ENCODE measurements at places on chromosomes 4 and X.

- no peak for DNase-seq
Measured at GRCh38 chr4:11079171-11079570, 349.5 kb downstream of the HS3ST1 start.

- DNase-seq: no peak
Measured at GRCh38 chr4:149223659-149224058, 592.0 kb downstream of the IQCM start.

- DNase-seq: no peak
Measured at GRCh38 chr4:156053174-156053573, 99.5 kb upstream of the CTSO start.

- DNase-seq: no peak
Measured at GRCh38 chr4:185709802-185710486, 102.0 kb downstream of the SORBS2 start.

- peak; percentile 7 for DNase-seq
Measured at GRCh38 chr4:40736910-40737309, 12.8 kb upstream of the NSUN7 start.

DNA sequence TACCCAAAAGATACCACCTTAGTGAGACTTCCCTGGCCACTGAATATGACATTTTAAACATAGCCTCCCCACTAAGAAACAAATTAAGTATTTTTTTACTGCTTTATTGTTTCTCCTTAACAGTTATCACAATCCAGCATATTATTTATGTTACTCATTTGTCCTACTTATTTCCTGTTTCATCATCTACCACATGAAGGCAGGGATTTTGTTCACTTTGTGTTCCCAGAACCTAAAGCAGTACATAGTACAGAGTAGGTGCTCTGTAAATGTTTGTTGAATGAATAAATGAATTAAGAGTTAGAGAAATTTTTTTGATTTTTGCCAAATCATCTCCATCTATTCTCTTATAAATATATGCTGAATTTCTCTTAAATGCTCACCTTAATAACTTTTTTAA, 318.4 kb upstream of the GIMD1 start:
- DNase-seq: no peak

GRCh38 chr4:112752061-112752460, 115.1 kb downstream of the LARP7 start:
- no peak for DNase-seq

DNA sequence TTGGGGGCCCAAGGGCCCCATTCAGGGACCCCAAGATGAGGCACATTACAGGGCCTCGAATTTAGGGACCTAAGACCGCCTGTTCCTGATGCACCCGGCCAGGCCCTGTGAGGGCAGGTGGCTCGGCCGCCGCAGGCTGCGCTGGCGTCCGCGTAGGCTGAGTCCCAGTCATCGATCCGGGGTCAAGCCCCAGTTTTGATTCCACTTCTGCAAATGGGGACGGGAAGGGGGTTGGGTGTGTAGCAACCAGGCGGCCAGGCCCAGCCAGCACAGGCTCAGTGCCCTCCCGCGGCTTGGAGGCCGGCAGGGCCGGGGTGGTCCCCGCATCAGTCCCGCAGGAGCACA, 327 bp downstream of the PNPLA4 start:
- DNase-seq: no peak

- no peak for DNase-seq
Measured at GRCh38 chr4:180054291-180054690, 2188.9 kb upstream of the TENM3 start.

DNA sequence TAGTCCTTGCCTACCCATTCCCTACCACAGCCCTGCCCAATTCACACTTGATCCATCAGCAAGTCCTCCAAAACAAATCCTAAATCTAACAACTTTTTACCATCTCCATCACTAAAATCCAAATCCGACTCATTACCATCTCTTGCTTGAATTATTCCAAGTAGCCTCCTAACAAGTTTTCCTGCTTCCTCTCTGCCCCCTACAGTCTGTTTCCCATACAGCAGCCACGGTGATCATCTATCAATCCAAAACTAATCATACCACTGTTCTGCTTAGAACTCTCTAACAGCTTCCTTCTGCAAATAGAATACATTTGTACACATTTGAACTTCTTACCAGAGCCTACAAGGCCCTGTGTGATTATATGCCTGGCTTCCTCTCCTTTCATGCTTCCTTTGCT, 133.0 kb downstream of the SHROOM4 start:
- DNase-seq: no peak

DNA sequence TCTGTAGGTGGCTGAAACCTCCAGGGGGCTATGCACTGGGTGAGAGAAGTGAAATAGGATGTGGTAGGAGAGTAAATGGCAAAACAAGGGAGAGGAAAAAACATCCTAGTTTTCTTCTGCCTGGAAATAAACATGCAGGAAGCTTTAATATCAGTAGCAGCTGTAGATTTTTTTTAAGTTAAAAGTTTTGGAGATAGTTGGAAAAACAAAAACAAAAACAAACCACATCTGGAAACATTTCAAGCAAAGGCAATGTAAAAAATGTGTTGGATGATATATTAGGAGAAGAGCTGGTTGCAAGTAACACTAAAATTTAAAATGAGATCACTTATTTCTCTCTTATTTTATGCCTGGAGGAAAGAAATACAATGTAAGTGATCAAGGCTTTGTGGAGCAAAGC, 388.0 kb downstream of the SPRY1 start:
- DNase-seq: no peak

GRCh38 chr4:88976775-88977035, 80.3 kb downstream of the FAM13A start:
- DNase-seq: no peak

DNA sequence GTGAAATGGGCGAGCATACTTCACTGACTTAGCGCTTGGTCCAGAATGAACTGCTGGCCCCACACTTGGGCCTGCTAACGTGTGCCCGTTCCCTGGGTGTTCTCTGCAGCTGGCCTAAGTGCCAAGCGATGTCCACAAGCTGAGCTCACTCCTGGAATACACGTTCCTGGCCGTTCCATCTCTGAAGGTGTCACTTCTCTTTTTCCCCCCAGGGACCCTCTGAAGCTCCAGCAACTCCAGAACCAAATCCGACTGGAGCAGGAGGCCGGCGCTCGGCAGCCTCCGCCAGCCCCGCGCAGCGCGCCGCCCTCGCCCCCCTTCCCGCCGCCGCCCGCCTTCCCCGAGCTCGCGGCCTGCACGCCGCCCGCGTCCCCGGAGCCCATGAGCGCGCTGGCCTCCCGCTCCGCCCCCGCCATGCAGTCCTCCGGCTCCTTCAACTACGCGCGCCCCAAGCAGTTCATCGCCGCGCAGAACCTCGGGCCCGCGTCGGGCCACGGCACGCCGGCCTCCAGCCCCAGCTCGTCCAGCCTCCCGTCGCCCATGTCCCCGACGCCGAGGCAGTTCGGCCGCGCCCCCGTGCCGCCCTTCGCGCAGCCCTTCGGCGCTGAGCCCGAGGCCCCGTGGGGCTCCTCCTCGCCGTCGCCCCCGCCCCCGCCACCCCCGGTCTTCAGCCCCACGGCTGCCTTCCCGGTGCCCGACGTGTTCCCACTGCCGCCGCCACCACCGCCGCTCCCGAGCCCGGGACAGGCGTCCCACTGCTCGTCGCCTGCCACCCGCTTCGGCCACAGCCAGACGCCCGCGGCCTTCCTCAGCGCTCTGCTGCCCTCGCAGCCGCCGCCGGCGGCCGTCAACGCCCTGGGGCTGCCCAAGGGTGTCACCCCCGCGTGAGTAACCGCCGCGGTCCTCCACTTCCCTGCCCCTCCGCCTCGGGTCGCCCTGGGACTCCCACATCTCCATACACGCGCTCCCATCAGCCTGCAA, 132.3 kb downstream of the CBR4 start:
- DNase-seq: no peak

DNA sequence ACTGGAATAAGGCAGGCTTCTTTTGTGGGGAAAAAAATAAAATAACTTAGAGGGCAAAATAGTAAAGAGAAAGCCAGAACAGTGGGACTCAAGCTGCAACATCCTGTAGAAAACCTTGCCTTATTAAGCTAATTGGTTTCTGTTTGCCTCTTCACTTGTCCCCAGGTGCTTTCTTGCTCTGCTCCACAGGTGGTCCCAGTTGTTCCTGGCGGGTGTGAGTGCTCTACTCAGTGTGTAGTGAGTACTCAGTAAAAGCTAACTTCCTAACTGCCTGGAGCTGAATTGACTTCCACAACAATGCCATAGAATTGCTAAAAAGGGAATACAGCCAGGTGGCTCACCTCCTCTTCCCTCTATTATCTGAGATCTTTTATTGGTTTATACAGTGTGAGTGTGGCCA, 930.2 kb downstream of the C4orf33 start:
- DNase-seq: no peak

DNA sequence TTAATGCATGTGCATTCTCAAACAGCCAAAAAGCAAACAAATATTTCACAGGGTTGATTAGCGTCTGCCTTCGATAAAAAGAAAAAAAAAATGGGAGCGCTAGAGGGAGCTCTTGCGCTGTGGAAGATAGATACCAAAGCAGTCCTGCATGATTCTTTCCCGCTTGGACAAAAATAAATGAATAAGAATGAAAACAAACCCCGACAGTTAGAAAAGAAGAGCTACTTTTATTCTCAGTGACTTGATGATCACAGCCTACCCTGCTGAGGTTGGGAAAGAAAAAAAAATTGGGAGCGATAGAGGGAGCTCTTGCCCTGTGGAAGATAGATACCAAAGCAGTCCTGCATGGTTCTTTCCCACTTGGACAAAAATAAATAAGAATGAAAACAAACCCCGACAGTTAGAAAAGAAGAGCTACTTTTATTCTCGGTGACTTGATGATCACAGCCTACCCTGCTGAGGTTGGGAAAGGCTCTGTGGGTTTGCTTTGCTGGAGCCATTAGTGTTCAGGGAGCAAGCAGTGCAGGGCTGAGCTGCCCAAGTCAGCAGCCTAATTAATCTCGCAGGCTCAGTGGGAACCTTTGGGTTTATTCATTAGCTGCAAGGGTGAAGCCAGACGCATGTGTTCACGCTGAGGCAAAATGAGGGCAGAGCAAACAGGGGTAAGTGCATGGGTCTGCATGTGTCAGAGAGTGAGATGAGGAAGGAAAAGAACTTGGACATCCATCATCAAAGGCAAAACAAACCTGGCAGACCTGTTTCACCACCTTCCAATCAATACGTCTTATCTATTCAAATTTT, 249.3 kb upstream of the PRKX start:
- DNase-seq: no peak

DNA sequence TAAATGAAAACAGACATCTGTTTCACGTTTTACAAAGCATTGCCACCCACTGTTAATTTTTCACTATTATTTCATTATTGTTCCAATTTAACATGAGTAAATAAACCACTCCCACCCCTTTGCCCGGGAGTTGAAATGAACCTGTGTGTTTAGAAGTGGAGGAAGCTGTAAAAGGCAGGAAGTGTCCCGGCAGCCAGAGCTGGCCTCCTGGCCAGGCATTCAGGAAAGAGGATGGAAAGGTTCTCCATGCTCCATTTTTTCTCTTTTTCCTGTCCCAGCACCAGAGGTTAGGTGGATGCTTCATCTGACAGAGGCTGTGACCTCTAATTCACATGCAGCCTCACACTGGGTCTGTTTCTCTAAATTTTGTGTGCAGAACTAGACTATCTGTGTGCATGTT, 55.5 kb upstream of the LNX1 start:
- no peak for DNase-seq

DNA sequence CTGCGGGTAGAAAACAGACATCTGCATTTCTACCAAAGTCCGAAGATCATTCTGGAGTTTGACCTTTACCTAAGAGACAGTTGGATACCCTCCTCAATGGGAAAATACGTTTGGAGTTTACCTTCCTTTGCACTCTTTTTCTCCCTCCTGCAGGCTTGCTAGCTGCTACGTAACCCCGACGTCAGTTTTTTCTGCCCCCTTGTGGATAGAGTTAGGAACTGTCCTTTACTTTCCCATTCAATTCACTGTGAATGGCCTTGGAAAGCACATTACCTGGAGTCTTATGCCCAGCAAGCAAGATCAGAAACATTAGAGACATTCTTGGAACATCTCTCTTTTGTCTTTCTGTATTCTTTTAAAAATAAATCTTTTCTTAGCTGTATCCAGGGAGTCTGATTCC, 250.7 kb downstream of the NAP1L3 start:
- no peak for DNase-seq

DNA sequence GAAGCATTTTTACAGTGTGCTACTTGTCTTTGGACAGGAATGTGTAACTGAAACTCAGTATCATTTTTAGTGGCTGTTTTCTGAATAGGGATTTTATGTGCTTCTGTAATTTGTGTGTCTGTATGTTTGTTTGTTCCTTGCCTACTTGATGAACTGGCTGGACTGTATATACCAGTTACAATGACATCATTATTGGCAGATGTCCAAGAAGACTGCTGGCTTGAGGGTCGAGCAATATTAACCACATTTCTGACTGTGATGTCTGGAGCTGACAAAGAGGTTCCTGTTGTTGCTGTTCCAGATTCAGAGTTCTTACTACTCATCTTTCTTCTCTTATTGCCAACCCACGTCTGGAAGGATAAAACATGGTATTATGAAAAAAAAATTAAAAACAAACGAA, 33.0 kb downstream of the HDX start:
- no peak for DNase-seq

- no peak for DNase-seq
Measured at GRCh38 chr4:4512282-4512681, 29.6 kb downstream of the STX18 start.

DNA sequence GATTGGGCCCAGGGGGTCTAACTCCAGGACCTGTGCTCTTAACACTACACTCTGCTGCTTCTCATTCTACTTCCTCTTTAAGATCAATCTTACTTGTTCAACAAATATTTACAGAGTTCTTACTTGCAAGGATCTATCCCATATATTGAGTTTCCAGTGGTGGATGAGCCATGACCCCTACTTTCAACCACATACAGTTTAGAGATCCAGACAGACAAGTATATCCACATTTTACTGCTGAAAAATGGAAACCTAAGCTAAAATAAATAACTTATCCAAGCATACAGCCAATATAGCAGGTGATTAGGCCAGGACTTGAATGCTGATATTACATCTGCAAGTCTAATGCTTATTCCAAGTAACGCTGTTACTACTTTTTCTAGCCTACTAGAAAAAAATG, 18.7 kb downstream of the TMEM150C start:
- DNase-seq: no peak

- no peak for DNase-seq
Measured at GRCh38 chr4:45527160-45527559, 596.7 kb downstream of the GABRG1 start.

DNA sequence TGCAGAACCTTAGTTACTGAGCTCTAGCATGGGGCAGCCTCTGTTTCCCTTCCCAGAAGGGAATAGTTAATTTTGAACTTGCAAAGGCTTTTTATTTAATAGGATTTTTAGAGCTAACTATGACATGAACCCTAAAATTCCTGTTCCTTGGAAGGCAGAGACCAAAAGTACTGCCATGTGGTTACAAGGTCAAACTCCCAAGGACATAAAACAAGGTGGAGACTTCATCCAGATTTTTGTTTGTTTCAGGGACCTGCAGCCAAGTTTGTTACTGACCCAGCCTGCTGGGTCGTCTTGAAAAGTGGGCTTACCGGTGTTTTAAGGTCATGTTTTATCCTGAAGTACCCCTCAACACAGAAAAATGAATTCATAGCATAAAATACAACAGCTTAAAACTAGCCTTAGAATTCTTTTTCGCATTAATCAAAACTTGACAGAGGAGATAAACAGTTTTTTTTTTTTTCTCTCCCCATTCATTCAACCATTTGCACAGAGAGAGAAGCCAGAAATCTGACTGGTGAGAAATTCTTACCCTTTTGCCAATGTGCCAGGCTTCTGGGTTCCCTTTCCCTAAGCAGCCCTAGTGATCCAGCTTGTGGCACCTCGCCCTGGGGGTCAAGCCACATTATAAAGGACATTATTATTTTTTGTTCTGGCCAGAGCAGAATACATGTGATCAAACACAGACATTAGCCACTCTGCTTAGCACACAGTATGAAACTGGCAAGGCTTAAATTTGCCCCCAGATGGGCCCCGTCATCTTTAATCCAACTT, 21.5 kb upstream of the GRPEL1 start:
- DNase-seq: no peak
